ENCODE measurements at places on chromosomes 7 and 10. TPM values are rescaled to one million over a fixed set of nuclear protein-coding genes. Genes with fewer than 3 reads are reported as not detected.

FAM25A gene
- total RNA-seq, result not detected

HABP2 gene
- 10.3 TPM for total RNA-seq

STOX1 gene
- total RNA-seq, result 25.6 TPM

DNA sequence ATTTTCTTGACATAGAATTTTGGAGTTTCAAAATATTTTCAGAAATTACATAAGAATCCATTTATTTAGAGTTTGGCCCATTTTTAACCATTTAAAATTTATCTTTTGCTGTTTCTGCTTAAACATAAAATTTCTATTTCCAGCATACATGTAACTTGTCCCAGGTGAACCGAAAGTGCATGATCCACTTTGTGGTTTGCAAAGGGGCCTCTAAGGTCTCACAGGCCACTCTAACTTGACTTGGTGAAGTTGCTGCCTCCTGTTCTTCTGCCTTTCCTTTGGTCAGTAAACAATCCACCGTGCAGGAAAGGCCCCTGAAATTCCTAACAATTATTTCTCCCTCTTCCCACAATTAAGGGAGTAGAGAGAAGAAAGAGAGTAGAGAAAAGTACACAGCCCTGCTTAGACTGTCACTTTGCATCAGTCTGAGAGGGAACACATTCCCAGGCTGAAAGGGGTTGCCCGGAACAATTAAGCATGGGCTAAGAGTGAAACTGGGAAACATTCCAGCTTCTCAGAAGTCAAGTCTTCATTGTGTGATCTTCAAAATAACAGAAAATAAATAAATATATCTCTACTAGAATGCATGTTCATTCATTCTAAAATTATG lies 79.5 kb upstream of the SEMA3A start:
- H3K4me3 ChIP-seq, result no peak overlapping the region
- H3K27ac ChIP-seq, result no peak overlapping the region
- no peak for DNase-seq
- no peaks in the 10 kb centered on the region for H3K27me3 ChIP-seq
- H3K4me1 ChIP-seq, result no peaks in the 10 kb centered on the region
- H3K36me3 ChIP-seq, result no peaks in the 10 kb centered on the region

DNA sequence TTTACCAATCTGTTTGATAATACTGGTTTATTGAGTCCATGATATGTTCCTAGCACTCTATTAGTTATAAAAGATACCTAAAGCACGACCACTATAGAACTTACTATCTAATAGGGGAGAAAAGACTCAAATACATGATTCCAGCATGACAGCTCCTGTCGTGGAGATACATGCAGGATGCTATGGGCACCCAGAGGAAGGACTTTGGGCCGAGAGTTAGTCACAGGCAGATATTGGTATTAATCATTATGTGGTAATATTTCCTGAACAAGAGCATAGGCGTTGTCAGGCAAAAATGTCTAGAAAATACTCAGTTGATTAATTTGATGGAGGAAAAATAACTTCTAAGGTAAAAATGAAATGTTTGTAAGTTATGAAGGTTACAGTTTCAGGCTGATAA lies 31.8 kb downstream of the CNNM2 start:
- no peaks in the 10 kb centered on the region for H3K27me3 ChIP-seq
- peaks cover 8% of the 10 kb centered on the region for H3K4me1 ChIP-seq
- H3K27ac ChIP-seq, result no peak overlapping the region

DNA sequence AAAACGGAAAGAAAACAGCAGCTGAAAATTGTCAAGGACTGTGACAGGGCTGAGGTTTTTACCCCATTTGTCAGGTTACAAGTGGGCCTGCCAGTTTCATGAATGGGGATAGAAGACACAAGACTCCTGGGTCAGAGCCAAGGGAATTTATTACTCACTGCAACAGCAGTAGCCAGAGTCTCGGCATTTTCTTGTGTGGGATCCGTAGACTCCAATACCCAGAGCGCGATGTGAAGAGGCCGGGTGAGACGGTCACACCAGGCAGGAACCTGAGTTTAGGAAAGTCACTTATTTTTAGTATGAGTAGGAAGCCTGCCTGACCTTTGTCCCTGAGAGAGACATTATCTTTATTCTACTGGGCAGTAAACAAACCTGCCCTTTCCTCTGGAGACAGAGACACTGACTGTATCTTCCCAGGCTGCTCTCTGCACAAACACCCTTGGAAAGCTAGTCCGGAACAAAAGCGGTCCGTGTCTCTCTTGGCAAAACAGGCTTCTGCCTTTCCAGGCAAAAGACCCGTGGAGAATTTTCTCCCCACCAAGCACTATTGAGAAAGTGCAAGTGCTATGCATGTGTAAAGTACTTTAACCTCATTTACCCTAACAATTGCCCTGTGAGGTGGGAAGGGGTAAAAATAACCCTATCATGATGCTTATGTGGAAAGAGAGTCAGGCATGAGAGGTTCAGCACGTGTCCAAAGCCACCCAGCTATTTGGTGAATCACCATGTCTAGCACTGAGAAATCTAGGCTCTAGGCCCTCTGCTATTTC lies 58.4 kb downstream of the JCAD start:
- peaks cover 27% of the 10 kb centered on the region for H3K4me1 ChIP-seq
- DNase-seq, result no peak
- H3K27ac ChIP-seq, result peak overlapping the region; percentile 62
- no peaks in the 10 kb centered on the region for H3K36me3 ChIP-seq

DNA sequence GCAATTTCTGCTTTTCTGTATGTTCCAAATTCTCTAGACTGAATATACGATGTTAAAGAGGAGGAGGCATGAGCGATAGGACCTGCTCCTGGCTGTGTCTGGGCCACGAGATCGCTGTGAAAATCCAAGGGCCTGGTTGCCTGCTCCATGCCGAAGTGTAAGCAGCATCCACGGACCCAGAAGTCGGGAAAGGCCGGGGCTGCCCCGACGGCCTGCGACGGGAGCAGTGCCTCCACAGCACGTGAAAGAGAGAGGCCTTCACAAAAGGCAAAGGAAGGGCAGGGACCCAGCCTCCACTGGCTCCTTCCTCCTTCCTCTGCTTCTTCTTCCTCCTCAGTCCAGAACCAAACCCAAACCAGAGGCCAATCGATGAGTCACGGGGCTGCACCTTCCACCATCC lies 122.9 kb upstream of the MGMT start:
- H3K4me3 ChIP-seq, result no peak overlapping the region
- no peaks in the 10 kb centered on the region for H3K36me3 ChIP-seq
- H3K27me3 ChIP-seq, result no peaks in the 10 kb centered on the region
- H3K27ac ChIP-seq, result no peak overlapping the region
- H3K4me1 ChIP-seq, result no peaks in the 10 kb centered on the region
- no peak for DNase-seq

DNA sequence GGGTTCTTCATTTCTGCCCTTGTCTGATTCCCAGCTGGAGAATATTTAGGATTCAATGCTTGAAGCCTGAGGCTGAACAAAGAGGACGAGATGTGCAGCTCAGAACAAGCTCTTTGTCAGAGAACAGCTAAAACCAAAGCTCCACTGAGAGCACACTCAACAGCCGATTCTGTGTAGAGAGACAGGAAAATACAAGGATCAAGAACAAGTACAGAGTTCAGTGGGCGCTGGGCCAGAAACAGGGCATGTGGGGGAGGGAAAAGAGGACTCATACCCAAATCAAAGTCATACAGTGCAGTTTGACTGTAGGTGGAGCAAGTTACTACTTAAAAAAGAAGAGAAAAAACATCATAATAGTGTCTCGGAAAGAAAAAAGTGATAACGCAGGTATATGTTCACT lies at the start of gene AGMO:
AGMO (minus strand) TSS at position 181 of the 400 bp plus-strand sequence.
- no peak within 1 kb of the TSS for H3K4me3 ChIP-seq
- no peaks in the 10 kb centered on the region for H3K27me3 ChIP-seq
- DNase-seq, result peak; percentile 21

- H3K4me3 ChIP-seq, result peak overlapping the region; percentile 61
- no peaks in the 10 kb centered on the region for H3K27me3 ChIP-seq
- H3K27ac ChIP-seq, result no peak overlapping the region
- no peaks in the 10 kb centered on the region for H3K36me3 ChIP-seq
- DNase-seq, result peak; percentile 86
- H3K4me1 ChIP-seq, result peaks cover 21% of the 10 kb centered on the region
Observed at GRCh38 chr10:59708816-59709394, 745 bp downstream of the SLC16A9 start.

GRCh38 chr10:118522791-118523498 lies 72.5 kb downstream of the PRLHR start:
- no peak overlapping the region for H3K27ac ChIP-seq
- DNase-seq, result no peak
- H3K4me3 ChIP-seq, result no peak overlapping the region
- H3K27me3 ChIP-seq, result no peaks in the 10 kb centered on the region
- H3K36me3 ChIP-seq, result no peaks in the 10 kb centered on the region
- H3K4me1 ChIP-seq, result no peaks in the 10 kb centered on the region

DNA sequence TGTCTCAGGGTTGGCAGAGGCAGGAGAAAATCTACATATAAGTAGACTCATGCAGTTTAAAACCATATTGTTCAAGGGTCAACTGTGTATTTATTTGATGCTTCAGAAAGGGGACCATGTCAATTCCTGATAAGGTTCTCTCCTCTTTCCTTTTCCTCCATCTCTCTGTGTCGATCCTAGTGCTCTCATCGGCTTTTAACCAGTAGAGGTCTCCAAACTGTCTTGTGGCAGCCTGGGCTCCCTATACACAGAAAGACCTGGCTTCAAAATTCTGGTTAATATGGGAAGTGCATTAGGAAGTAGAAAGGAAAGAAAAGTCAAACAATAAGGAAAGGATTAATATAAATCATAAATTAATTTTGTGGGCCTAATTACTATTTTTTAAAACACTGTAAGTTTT lies 304.4 kb upstream of the C7orf33 start:
- no peak overlapping the region for H3K27ac ChIP-seq
- H3K27me3 ChIP-seq, result no peaks in the 10 kb centered on the region
- no peak overlapping the region for H3K4me3 ChIP-seq
- H3K4me1 ChIP-seq, result no peaks in the 10 kb centered on the region
